IPS DF 6.9 (cell line): ENCODE measurements at places on chromosomes 13 and 19.

DNA sequence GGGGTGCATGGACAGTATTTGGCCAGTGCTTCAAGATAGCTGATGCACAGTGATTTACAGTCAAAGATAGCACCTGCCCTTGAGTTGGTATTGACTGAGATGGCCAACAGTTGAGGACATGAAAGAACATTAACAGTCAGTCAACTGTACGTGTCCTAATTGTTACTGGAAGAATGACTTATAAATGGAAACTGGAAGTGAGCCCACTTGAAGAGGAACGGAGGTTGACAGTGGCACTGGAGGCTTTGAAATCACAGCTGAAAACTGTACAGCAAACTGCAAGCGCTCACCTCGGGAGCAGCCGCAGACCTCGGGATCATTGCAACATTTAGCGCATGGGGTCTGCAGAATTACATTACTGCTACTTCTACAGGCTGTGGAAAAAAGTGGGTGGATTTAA is 77.1 kb downstream of the GGACT start:
- no peaks in the 10 kb centered on the region for H3K36me3 ChIP-seq
- H3K27me3 ChIP-seq, result no peaks in the 10 kb centered on the region
- no peak for DNase-seq
- H3K4me3 ChIP-seq, result no peak overlapping the region

GRCh38 chr13:26787961-26788360 is 27.4 kb upstream of the GPR12 start:
- H3K27me3 ChIP-seq, result no peaks in the 10 kb centered on the region
- no peak overlapping the region for H3K27ac ChIP-seq
- H3K4me3 ChIP-seq, result no peak overlapping the region
- no peaks in the 10 kb centered on the region for H3K36me3 ChIP-seq
- H3K4me1 ChIP-seq, result peaks cover 7% of the 10 kb centered on the region

DNA sequence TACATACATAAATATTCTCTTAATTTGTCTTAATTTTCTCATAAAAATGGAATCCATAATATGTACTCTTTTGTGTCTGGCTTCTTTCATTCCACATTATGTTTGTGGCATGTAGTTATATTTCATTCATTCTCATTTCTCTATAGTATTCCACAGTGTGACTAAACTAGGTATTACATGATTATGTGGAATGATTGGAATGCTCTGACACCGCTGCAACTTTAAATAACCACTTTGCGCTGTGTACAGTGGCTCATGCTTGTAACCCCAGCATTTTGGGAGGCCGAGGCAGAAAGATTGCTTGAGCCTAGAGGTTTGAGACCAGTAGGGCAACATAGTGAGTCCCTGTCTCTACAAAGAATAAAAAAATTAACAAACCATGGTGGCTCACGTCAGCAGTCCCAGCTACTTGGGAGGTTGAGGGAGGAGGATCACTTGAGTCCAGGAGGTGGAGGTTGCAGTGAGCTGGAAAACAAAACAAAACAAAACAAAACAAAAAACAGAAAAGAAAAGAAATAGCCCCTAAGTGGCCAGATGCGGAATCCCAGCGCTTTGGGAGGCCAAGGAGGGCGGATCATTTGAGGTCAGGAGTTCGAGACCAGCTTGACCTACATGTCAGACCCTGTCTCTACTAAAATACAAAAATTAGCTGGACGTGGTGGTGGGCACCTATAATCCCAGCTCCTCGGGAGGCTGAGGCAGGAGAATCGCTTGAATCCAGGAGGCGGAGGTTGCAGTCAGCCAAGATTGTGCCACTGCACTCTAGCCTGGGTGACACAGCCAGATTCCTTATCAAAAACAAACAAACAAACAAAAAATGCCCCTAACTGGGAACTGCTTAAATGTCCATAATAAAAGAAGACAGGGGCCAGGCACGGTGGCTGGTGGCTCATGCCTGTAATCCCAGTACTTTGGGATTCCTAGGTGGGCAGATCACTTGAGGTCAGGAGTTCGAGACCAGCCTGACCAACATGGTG is 8.0 kb upstream of the SAE1 start:
- no peak overlapping the region for H3K27ac ChIP-seq
- no peaks in the 10 kb centered on the region for H3K36me3 ChIP-seq
- no peak for DNase-seq
- H3K27me3 ChIP-seq, result no peaks in the 10 kb centered on the region
- H3K4me3 ChIP-seq, result no peak overlapping the region

- no peak for DNase-seq
- no peaks in the 10 kb centered on the region for H3K36me3 ChIP-seq
- no peak overlapping the region for H3K4me3 ChIP-seq
- H3K27ac ChIP-seq, result no peak overlapping the region
- H3K4me1 ChIP-seq, result no peaks in the 10 kb centered on the region
Observed at GRCh38 chr19:15463861-15464371, 428 bp downstream of the RASAL3 start.

GRCh38 chr13:24652359-24652758 is 27.8 kb upstream of the ATP12A start:
- H3K4me3 ChIP-seq, result no peak overlapping the region
- DNase-seq, result no peak
- no peaks in the 10 kb centered on the region for H3K27me3 ChIP-seq
- H3K36me3 ChIP-seq, result no peaks in the 10 kb centered on the region
- no peaks in the 10 kb centered on the region for H3K4me1 ChIP-seq

DNA sequence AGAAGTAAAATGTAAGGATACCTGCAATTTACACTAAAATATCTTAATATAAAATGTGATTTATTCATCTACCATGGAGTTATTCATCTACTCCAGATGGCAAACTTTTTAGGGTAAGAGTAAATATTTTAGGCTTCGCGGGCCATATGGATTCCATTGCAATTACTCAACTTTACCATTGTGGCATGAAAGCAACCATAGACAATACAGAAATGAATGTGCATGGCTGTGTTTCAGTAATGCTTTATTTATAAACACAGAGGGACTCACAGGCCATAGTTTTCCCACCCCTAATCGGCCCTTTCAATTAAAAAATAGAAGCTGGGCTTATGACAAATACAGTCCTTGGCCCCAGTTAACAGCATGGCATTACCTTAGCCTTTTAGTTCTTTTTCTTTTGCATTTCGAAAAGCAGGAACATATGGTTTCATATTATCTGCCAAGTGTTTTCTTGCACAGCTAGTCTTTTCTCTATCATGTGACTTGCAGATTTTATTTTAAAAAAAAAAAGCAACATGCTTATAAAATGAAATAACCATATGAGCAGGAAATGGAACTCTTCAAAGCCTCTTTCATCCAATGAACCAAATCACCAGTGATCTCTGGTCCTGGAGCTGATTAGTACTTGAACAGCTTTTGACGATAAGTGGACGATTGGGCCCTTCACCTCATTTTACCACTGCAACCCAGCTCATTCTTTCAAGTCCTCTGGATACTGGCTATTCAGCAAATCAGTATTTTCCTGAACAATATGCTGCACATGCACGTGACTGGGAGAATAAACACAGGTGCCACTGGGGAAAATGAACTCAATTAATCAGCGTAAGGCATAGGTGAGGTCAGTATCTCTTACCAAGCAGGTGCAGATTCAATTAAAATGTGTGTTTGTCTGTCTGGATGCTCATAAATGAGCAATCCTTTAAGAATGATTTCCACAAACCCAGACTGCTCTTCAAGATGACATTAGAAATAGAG is 63.9 kb downstream of the LHFPL6 start:
- no peak for DNase-seq
- no peaks in the 10 kb centered on the region for H3K36me3 ChIP-seq
- no peaks in the 10 kb centered on the region for H3K27me3 ChIP-seq
- no peak overlapping the region for H3K27ac ChIP-seq
- H3K4me1 ChIP-seq, result no peaks in the 10 kb centered on the region

DNA sequence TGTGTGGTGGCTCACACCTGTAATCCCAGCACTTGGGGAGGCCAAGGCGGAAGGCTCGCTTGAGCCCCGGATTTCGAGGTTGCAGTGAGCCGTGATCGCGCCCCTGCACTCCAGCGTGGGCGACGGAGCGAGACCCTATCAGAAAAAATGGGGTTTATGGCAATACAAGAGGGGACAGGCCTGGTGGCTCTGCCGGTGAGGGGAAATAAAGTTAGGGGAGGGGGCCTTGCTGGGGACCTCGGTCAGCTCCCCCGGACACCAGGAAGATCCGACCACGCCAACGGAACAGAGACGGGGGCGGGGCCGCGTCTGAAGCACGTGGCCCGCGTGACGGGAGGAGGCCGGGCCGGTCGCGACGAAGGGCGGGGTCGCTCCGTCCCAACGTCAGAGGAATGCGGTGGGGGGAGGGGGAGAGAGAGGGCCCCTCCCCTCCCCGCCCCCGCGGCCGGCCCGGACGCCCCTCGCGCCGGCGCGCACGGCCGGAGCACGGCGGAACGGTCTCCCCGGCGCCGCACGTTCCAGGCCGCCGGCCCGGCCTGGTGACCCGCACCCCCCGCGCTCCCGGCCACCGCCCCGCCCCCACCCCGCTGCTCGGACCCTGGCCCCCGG is 1.9 kb upstream of the HNRNPL start:
- H3K27me3 ChIP-seq, result no peaks in the 10 kb centered on the region
- H3K36me3 ChIP-seq, result peaks cover 10% of the 10 kb centered on the region; the same call in 1 of the 2 replicates
- H3K4me1 ChIP-seq, result no peaks in the 10 kb centered on the region
- DNase-seq, result no peak
- peak overlapping the region; percentile 88; the same call in 1 of the 2 replicates for H3K4me3 ChIP-seq
- no peak overlapping the region for H3K27ac ChIP-seq

DNA sequence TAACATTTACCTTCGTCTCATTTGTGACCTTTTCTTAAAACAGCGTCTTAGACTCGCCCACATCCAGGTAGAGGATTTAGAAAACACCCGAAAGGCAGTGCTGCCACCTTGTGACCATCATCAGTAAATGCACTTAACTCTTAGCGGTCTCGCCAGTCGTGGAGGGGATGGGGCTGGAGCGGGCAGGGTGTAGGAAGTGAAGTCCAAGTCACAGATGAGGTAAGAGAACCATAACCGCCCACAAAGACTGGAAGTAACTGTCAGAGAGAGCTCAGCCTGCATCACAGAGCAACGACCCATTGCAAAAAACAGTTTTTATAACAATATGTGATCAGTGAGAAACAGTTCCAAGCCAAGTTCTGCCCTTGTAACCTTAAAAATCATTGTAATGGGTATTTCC is 10.7 kb upstream of the CEACAM3 start:
- DNase-seq, result peak; percentile 93
- no peaks in the 10 kb centered on the region for H3K36me3 ChIP-seq
- H3K4me1 ChIP-seq, result no peaks in the 10 kb centered on the region
- H3K27ac ChIP-seq, result no peak overlapping the region

GRCh38 chr13:99665711-99666110 is 164.4 kb downstream of the TM9SF2 start:
- H3K27ac ChIP-seq, result no peak overlapping the region
- DNase-seq, result no peak
- H3K27me3 ChIP-seq, result no peaks in the 10 kb centered on the region
- peaks cover 9% of the 10 kb centered on the region; the same call in 1 of the 2 replicates for H3K4me1 ChIP-seq
- H3K36me3 ChIP-seq, result no peaks in the 10 kb centered on the region

GRCh38 chr13:95858286-95859075 is 181.5 kb downstream of the DNAJC3 start:
- no peaks in the 10 kb centered on the region; the same call in 1 of the 2 replicates for H3K36me3 ChIP-seq
- DNase-seq, result no peak
- H3K27ac ChIP-seq, result no peak overlapping the region
- H3K4me3 ChIP-seq, result no peak overlapping the region

DNA sequence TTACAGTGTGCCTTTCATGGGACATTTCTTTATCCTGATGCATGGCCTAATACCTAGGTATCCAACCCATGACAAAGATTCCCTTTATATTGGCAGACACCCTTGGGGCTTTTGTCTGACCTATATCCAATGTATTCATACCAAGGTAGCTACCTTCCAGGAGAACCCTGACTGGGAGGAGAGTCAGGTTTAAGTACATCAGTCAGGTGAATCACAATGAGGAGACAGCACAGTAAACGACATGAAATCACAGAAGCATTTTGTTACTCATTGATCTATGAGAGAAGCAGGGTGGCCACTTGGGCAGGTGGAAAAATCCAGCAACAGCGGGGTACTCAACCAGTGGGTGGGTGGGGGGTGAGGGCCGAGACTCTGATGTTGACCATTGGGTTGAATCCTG is 527.4 kb upstream of the ATXN8OS start:
- H3K4me3 ChIP-seq, result no peak overlapping the region
- H3K4me1 ChIP-seq, result no peaks in the 10 kb centered on the region
- no peak for DNase-seq
- no peaks in the 10 kb centered on the region for H3K36me3 ChIP-seq
- no peak overlapping the region for H3K27ac ChIP-seq
